ENCODE measurements at places on chromosomes 7 and 10.

- DNase-seq, result no peak
Observed at GRCh38 chr10:126239844-126240243, 148.4 kb downstream of the ADAM12 start.

DNA sequence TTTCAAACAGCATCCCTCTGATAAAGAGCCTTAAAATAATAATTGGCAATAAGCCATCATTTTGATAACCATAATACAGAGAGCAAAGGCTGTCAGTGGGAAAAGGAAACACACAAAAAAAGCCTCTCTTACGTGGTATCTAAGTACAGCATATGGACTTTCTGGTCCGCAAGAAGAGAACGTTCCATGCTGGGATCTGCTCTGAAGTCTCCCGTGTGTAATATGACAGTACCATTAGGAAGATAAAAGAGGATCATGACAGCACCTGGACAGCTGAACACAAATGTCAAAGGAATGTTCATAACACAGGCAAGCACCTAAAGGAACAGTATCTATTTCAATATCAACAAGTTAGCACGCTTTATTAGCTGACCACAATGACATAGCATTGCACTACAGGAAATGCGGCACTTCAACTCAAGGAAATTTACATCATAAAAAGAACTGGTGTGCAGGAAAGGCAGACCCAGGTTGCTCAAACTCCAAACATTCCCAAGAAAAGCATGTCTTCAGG is 9.9 kb downstream of the DCLRE1A start:
- no peak for DNase-seq

DNA sequence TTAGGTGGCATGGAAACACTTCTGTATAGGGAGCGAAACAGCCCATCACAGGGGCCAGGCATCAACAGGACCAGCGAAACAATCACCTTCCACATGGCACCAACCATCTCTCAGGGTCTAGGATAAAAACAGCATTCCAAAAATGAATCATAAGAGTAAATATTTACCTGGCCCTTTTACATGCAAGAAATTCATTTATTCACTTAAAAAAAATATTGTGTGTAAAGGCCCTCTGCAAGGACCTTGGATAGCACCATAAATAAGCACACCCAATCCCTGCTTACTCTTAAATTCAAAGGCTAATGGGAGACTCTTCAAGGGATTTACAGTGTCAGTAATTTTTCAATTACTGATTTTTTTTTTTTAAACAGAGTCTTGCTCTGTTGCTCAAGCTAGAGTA is 25.4 kb downstream of the CPVL start:
- DNase-seq, result no peak

DNA sequence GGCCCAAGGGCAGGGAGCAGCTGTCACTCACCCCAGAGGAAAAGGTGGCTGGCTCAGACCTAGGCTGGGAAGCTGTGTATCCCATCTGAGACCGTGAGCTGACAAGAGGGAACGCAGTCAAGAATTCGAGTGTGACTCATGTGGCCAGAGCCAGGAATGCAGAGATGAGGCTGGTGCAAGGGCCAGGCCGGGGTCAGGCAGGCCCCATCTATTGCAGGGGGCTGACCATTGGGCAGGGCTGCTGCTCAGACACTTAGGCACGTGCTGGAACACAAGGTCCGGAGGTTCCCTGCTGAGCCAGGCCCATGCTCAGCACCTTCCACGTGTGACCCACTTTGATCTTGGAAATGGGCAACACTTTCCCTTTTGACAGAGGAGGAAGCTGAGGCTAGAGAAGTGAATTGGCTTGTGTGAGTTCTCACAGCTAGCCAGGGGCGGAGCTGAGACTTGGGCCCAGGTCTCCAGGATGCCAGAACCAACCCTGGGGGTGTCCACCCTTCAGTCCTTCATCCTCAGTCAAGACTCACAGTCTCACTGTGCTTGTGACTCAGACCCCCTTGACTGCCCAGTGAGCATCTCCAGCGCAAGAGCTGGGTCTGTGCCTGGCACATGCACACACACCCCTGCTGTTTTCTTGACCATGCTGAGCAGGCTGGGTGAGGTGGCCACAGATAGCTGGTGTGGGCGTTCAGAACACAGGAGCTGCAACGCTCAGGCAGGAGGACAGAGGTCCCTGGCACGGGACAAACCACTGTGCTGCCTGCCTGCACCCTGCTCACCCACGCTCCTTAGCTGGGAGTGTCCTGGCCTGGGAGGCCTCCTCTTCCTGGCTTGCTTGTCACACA is 47.6 kb upstream of the PPIF start:
- DNase-seq, result no peak

DNA sequence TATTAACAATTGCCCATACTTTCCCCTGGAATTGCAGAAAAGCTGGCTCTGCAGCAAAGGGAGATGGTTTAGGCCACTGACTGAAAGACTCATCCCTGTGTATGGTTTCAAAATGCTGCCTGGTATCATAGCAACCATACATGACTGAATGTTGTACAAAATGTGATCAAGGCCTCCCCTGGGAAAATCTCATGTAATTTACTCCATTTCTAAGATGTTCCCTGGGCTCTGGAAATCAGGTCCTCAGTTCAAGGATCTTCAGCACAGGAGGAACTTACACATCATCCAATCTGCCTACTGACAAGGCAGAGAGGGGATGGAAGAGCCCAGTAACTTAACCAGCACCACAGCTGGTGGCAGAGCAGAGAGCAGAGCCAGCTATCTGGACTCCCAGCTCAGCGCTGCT is 111.8 kb downstream of the JAZF1 start:
- DNase-seq, result no peak

- DNase-seq, result no peak
Observed at GRCh38 chr7:74027683-74028320, at the start of gene ELN. ELN (plus strand) TSS chr7:74028173; CDS start chr7:74028188, 15 bp downstream.

- no peak for DNase-seq
Observed at GRCh38 chr7:155454183-155455112, 3.5 kb upstream of the EN2 start.

- DNase-seq, result no peak
Observed at GRCh38 chr10:84088626-84089025, 50.7 kb upstream of the GHITM start.

- DNase-seq, result peak; percentile 80
Observed at GRCh38 chr7:92904244-92905131, 68.1 kb upstream of the CDK6 start.
